ENCODE measurements at places on chromosomes 16 and 17.
A peak's percentile ranks its signal among the peaks of the same experiment; 100 is the strongest.

GRCh38 chr17:82160075-82160474, 52.6 kb downstream of the CCDC57 start:
- DNase-seq: no peak

GRCh38 chr16:10752843-10753523, 9.3 kb downstream of the NUBP1 start:
- no peak for DNase-seq

GRCh38 chr17:17200311-17200710, 5.8 kb downstream of the PLD6 start:
- DNase-seq: no peak

DNA sequence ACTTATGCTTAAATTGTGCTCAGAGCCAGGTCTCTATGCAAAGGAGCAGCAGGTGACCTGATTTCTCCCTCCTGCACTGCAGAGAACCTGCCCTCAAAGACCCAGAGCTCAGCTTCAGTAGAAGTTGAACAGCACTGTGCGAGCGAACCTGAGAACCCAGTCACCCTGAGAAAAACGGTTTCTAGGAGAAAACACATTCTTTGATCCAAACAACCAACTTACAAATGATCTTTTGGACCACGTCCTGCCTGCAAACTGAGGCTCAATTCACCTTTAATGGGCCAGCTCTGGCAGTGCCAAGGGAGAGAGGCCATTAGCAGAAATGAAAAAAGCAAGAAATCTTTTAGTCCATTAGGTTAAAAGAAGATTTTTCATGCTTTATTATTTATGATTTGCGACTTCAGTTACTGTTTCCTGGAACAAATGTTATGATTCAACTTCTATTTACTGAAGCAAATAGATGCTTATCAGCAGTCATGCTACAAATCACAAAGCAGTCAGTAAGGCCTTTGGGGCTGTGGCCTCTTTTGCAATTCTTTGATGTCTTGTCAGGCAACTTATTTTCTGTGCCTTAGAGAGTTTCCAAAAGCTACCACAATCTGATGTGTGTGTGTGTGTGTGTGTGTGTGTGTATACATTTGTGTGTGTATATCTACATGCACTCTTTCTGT, 65.7 kb upstream of the LRRC37A3 start:
- no peak for DNase-seq

GRCh38 chr17:77837917-77838316, 120.6 kb upstream of the TNRC6C start:
- DNase-seq: no peak

DNA sequence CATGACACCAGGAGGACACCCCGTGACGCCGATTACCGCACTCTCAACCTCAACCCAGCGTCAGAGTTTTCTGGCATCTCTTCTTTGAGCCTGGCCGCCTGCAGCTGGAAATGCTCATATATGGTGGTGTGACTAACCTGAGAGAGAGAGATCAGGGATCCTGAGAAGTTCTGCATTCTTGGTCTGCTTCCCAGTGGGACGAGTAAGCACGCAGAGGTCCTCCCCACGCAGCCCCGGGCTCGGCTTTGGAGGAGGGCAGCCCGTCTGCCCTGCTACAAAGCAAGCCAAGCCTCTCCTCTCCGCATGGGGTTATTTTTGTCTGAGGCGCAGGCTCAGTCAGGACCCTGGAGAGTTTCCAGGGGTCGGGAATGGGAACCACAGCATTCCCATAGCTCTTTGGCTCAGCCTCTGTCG, 16.5 kb downstream of the CRISPLD2 start:
- peak; percentile 95 for DNase-seq

GRCh38 chr17:17783116-17783824, 53.5 kb downstream of the SREBF1 start:
- DNase-seq: no peak

DNA sequence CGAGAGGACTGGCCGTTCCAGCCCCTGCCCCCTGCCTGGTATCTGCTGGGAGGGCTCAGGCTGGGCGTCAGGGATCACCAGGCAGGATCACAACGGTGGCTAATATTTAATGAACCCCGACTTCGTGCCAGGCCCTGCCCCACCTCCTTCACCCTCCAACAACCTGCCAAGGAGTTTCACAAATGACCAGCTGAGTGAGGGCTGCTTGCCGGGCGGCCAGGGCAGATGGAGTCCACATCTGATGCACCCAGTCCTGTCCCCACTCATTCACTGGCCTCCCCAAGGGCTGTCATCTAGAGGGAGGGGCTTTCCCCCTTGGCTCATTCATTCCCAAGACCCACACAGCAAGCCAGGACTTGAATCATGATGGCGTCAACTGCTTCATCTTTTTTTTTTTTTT, 17.5 kb downstream of the UBALD1 start:
- no peak for DNase-seq

DNA sequence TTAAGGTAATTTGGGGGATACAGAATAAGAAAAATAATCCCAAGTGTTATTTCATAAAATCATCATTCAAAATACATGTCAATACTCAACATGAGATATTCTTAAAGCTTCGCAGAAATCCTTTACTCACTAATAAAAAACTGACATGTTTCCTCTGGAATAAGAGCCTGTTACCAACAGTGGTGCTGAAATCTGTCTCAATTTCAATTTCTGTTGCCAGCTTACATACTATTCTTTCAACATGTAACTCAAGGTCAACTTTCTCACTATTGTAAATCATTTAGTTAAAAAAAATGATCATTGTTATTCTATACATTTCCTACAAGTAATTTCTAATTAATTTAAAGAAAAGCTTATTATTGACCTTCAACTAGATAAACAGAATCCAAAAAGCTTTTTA, 67.9 kb downstream of the CEP95 start:
- no peak for DNase-seq

- DNase-seq: no peak
Measured at GRCh38 chr17:73724341-73724740, 80.1 kb upstream of the SDK2 start.

GRCh38 chr17:39098588-39098987, 52.8 kb downstream of the PLXDC1 start:
- DNase-seq: no peak

DNA sequence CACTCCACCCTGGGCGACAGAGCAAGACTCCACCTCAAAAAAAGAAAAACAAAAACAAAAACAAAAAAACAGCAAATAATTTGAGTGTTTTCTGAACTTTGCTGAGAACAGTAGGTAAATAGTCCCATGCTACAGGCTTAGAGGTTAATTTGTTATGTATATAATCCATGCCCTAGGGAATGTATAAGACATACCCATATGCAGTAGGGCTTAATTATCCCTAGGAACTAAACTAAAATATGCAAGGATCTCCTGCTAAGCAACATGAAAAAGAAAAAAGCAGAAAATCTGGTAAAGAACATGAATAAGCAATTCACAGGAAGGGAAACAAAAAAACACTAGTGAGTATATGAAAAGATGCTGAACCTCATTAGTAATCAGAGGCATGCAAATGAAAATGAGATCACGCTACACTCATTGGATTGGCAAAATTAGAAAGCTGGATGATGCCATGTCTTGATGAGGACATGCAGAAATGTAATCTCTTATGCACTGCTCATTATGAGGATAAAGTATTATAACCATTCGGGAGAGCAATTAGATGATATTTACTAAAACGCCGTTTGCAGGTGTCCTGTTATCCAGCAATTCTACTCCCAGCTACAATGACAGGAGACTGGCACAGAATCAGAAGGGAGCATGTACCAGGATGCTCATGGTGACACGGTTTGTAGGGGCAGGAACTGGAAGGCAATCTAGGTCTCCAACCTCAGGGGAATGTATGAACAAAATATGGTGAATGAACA, 5.6 kb downstream of the KCTD13 start:
- no peak for DNase-seq

- DNase-seq: no peak
Measured at GRCh38 chr17:66625311-66625767, 209.6 kb upstream of the CACNG5 start.

DNA sequence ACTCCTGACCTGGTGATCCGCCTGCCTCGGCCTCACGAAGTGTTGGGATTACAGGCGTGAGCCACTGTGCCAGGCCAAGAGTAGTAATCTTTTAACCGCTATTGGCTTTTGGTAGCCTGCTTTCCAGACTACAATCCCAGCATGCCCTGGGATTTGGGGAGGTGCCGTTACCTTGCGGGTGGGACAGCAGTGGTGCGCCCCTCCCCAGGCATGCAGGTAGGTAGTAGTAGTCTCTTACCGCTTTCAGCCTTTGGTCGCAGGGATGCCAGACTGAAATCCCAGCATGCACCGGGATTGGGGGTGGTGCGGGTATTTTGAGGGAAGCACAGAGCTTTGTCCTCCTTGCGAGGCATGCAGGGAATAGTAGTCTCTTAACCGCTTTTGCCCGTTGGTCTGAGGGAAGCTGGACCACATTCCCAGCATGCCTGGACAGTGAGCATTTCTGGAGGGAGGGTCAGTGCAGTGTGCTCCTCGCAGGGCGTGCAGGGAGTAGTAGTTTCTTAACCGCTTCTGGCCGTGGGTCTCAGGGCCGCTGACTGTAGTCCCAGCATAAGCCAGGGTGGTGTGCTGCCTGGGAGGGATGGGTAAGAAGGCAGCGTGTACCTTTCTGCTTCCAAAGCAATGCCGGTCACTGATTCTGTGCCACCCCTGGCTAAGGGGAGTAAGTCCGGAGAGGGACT, 1686.8 kb downstream of the TP53TG3F start:
- DNase-seq: no peak

- DNase-seq: no peak
Measured at GRCh38 chr17:30326809-30327208, 7.0 kb downstream of the TMIGD1 start.

DNA sequence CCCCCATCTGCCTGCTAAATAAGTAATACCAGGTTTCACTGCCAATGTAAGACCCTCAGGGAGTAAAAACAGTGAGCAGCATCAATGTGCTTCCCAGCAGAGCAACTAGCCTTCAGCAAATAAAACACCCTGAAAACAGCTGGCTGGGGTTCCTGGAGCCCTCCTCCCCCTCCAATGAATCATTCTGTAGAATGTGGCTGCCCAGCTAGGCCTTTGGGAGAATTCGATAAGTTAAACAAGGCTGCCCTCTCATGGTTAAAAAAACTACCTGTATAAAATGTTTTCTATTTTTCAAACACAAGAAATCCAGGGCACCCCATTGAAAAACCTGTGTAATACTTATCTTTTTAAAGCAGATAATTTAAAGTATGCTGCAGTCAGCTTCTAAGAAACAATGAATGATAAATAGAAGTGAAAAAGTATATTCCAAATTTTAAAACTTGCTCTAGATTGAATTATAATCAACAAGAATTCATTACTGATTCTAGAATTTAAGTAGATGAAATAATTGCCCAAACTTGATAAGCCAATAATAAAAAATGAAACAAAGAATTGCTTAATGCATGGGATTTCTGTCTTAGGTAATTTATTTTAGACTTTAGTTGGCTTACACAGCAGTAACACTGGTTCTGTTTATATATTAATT, 9.4 kb upstream of the TOM1L1 start:
- DNase-seq: peak; percentile 40

DNA sequence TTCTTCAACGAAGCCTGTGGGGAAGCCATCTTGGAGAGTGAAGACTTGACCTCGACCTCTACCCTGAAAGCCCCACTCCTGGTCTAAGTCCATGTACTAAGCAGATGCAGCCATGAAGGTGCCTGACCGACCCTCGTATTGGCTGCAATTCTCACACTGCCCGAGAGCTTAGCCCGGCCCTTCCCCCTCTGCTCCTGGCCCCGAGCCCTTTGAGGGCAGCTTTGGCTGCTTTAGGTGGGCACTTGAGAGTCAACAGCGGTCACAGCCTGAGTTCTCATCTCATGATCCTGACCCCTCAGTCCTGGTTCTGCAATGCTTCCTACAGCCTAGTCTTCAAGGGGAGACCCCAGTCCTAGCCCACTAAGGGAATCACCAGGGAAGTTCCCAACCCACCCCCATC, 35.9 kb downstream of the SRL start:
- no peak for DNase-seq

DNA sequence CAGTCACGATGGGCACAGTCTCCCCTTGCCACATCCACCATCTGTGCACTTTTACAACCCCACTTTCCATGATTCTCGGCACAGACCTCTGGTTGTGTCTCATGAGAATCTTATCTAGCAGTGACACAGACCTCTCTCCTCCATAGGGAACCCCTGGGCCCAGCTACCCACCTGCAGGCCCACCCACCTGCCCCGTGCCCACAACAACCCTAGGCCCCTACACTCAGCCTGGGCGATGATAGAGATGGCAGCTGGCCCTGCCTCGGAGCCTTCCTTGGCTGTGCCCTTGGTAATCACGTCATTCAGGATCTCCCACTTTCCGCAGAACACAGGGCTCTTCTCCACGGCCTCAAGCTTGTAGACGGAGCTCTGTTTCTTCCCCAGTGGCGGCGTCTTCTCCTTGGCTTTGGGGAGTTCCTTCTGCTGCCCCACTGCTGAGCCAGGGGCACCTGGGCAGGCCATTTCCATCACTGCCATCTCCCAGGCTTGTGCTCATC, 26.5 kb downstream of the MAP3K14 start:
- DNase-seq: no peak

- DNase-seq: no peak
Measured at GRCh38 chr17:45172541-45173286, 11.0 kb downstream of the HEXIM2 start.

- no peak for DNase-seq
Measured at GRCh38 chr17:82582213-82582612, 62.7 kb downstream of the FOXK2 start.

GRCh38 chr17:63455417-63455816, 9.3 kb upstream of the CYB561 start:
- no peak for DNase-seq

DNA sequence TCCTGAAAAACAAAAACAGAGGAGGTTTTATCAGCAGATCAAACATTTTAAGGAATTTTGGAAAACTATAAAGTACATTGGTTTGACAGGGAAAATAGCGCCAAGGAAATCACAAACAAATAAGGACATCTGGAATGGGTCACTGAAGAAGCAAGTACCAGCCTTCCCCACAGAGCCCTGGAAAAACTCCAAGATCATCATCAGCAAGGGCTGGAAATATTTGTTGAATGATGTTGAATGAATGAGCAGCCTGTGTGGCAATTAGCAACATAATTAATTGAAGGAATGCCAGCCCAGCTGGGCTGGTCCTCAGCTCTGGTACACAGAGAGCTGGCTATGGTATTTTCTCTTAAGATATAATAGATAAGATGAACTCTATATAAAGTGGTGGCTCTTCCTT, 290.4 kb downstream of the HS3ST3A1 start:
- DNase-seq: no peak

GRCh38 chr17:69117855-69118784, 23.6 kb downstream of the ABCA6 start:
- DNase-seq: no peak

- no peak for DNase-seq
Measured at GRCh38 chr17:77882040-77882439, 76.5 kb upstream of the TNRC6C start.

DNA sequence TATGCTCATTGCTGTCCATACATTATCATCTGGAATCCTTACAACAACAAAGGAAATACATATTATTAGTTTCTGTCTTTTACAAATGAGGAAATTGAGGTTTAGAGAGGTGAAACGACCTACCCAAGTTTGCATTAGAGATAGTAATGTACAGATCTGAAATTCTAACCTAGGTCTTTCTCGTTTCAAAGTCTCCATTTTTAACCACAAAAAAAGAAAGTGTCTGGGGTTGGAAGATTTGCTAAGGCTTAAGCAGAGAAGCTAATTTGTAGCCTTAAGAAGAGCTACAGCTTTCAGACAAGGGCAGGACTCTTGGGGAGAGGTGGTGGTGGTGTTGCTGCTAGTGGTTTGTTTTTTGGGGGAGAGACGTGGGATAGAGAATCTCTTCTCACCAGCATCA, 19.2 kb downstream of the CIITA start:
- no peak for DNase-seq

GRCh38 chr17:51645056-51645455, 384.7 kb downstream of the UTP18 start:
- DNase-seq: no peak

Data from smooth muscle cell of the brain vasculature (primary cell).